Amygdala (tissue), 56 donors: ENCODE measurements at places on chromosomes 5 and 9.

DNA sequence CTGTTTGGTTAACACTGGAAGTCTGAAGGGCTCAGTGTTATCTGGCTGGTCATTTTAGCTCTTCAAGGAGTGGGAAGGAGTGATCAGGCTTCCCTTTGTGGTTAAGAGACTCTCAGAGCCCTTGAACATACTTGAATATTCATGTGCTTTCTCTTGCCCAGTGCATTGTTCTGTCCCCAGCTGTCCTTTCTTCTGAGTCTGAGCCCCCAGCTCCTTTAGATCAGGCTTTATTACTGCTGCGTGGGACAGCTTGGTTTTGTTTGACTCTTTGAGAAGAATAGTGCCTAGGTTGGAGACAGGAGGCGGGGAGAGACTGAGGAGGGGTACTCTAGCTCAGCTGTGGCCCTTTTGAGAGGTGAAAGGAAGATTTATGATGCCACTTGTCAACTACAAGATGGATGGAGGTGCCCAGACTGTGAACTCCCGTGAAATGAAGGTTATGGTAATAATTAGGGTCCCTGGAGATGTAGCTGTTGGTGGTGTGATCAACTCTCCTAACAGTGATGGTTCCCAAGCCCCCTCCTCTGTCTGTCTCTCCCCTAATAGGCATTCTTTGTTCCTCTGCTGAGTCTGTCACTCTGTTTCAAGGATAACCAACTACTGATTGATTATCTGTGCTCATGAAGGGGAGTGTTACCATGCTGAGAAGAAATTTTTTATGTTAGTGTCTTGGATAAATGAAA is 83.1 kb upstream of the GLRA1 start:
- DNase-seq: no peak

GRCh38 chr9:79013715-79014610 is 557.8 kb upstream of the TLE4 start:
- DNase-seq: no peak

DNA sequence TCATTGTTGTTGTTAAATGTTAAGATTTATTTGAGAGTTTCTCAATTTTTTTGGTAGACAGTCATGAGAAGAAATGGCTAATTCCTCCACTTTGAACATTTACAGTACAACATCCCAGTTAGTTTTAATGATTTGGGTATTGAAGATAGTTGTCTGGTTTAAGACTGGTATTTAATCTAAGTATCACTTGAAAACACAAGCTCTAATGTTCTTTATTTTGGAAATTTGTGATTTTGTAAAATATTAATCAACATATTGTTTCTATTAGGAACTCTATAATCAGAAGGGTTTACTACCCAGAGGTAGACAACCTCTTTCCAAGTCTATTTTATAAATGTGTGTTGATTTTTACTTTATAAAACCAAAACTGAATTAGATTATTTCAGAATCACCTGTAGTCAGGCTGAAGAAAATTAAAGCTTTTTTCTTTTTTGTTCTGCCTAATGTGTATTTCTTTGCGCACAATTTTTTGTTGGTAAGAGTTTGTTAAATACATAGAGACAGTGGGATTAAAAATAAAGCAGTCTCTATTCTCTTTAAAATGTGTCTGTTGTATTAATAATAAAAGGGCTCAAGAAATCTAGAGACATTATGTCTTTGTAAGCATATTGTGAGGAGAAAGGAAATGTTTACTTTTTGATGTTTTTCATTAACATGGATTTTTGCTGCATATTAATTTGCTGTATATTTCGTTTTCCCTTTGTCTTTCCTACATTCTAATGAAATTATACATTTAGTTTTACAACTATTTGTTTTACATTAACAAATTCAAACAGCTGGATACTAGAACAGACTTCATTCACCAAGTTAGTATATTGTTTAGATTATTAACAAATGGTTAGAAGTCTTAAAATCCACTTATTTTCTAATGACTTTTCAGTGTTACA is 3.9 kb upstream of the PURA start:
- no peak for DNase-seq

DNA sequence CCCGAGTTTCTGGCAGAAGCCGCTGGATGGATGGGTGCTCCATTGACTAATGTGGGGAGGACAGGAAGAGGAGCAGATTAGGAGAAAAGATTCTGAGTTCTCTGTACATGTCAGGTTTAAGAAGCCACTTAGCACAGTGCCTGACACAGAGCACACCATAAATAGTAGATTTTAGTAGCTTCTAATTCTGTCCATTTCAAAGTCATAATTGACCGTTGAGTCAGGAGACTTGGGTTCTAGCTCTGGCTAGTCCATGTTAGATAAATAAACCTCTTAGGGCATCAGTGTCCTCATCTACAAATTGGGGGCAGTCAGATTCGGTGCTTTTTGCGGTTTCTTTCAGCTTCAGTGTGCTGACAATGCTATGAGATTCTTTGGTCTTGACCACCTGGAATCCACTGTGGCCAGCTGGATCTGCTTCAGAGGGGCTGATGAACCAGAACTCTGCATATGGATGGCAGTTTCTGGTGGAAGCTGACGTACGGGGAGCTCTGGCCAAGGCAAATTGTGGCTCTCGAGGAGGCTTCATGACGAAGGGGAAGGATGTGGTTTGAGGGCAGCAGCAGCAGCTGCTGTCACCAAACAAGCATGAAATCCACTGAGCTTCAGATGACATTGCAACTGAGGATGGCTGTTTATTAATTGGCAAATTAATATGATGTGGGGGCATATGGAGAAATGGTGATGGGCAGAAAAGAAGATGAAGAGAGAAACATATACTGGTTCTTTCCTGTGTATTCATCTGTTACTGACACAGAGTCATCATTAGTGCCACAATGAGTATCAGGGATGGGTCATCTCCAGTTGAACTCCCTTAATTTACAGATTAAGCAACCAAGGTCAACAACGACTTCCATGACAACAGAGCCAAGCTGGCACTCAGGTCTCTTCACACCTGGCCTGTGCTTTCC is 134.4 kb downstream of the AOPEP start:
- DNase-seq: no peak

GRCh38 chr5:1338506-1339070 is 6.3 kb downstream of the CLPTM1L start:
- DNase-seq: no peak

GRCh38 chr5:110840347-110840960 is 101.6 kb downstream of the SLC25A46 start:
- no peak for DNase-seq

- DNase-seq: no peak
Measured at GRCh38 chr5:149635394-149635793, 54.1 kb downstream of the ARHGEF37 start.

- no peak for DNase-seq
Measured at GRCh38 chr5:142492781-142493281, 168.0 kb upstream of the SPRY4 start.

GRCh38 chr5:56962286-56962685 is 10.4 kb upstream of the MIER3 start:
- DNase-seq: no peak

DNA sequence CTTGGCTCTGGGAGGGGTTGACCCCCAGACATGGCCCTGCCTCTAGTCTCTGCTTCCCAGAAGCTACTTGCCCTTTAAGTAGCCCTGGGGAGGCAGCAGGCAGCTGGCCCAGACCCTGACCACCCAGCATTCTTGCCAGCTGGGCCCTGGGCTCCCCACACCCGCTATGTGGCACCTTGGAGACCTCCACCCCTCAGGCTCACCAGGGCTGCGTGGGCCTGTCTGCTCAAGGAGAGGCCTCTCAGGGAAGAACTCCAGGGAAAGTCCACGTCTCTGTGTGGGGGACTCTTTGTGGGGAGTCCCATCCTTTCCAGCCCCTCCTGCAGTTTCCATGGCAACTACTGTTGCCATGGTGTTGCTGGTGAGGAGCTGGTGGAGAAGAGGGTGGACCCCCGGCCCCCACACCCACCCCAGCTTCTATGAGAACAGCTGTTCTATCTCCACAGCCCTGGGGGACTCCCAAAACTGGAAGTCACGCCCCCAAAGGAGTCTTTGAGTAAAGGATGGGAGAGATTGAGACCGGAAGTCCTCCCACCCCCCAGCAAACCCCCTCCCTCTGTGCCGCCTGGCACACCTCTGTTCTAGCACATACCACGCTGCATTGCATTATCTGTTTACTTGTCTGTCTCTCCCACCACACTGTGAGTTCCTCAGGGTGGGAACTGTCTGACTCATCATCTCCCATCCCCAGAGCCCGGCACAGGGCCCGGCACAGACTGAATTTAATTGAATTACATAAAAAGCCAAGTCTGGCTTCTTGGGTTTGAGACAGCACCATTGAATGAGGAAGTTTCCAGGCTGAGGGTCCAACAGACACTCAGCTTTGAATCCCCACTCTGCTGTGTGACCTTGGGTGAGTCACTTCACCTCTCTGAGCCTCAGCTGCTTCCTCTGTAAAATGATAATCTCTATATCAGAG is 12.6 kb downstream of the DNM1 start:
- DNase-seq: no peak

DNA sequence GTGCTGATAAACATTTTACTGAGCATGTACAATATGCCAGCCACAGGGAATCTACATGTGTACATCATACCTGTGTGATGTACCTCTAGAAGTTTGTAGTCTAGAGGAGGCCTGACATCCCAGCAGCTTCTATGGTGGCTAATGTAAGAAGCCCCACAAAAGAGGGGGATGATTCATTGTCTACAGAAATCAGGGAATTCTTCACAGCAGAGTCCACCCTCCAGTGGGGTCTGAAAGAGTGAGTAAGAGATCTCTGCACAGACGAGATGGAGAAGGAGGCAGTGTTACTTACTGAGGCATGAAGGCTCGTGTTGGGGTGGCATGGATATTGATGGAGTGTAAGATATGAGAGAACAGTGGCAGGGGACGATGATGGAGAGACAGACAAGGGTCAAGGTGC is 103.0 kb downstream of the NTRK2 start:
- DNase-seq: no peak
